ENCODE measurements at places on chromosomes 12 and 14.

GRCh38 chr12:11718105-11718504 is 68.6 kb downstream of the ETV6 start:
- no peak for DNase-seq

GRCh38 chr12:124573839-124574786 is 6.7 kb upstream of the NCOR2 start:
- no peak for DNase-seq

GRCh38 chr12:45522227-45522626 is 207.3 kb upstream of the ARID2 start:
- no peak for DNase-seq

DNA sequence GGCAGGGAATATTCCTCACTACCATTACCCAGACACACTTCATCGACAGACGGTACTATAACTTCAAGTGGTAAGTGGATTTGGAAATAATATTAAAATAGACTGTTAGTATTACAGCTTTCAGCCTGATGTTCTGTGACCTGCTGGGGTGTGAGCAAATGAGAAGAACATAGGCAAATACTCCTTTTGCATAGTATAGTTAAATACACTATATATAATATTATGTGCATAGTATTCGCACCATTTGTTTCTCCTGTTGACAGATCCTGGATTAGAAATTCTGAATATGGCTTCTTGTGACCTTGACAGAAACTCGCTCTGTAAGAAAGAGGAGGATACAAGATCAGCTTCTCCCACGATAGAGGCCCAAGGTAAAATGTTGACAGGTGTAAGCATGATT is 115.6 kb downstream of the DNAI7 start:
- DNase-seq, result no peak

- DNase-seq, result no peak
These were observed 62.0 kb downstream of the SLC25A47 start for GRCh38 chr14:100384819-100385813.

Data from fibroblast of skin of left quadriceps (primary cell).